Activated naive CD4-positive, alpha-beta T cell (primary cell): ENCODE measurements at places on chromosomes 4 and X.

DNA sequence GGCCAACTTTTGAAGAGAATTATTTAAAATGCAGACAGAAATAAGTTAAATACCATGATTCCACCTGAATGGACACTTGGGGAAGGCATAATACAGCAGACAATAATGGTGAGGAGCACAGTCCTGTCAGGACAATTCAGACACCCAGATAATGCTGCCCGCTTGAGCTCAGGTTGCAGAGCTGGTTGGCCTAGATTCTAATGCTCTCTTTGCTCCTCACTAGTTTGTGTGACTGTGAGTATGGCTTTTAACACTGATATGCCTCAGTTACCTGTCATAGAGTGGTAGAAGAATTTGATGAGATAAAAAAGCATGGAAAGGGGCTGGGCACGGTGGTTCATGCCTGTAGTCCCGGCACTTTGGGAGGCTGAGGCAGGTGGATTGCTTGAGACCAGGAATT is 62.1 kb downstream of the SH3KBP1 start:
- no peak for DNase-seq

DNA sequence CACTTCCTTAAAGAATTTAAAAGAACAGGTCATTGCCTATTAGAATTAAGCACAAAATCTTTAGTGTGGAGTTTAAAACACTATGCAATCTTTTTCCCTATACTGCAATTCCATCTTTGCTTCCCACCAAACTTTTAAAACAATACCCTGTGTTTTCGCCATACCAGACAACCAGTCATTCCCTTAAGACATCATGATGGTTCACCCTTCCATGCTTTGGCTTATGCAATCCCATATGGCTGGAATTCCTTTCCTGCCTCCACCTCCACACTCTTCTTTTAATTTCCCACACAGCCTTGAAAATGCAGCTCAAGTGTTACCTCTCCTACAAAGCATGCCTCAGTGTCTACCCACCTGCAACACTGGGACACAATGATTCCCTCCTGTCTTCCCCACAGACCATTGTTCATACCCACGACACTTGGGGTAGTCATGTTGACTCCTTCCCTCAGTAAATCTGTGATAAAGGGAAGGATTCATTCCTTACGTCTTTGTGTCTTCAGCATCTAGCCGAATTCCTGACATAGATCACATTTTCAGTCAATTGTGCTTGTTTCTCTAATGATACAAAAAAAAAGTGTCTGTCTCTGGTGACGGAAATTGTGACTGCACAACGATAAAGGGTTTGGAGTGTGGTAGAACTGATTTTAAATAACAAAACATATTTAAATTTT is 166.3 kb downstream of the FNIP2 start:
- no peak for DNase-seq

DNA sequence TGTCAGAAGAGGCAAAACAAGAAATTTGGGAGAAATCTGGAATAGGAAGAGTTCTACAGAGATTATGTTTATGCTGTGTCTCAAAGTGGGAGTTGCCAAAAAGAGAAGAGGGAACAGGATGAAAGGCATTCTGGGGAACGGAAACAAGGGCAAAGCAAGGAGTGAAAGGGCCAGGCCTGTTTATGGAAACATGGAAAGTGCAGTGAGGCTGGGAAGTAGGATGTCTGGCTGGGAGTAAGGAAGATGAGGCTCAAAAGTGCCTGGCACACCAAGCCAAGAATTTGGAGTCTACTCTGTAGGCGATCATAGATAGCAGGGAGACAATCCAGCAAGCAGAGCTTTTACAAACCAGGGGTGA is 1.8 kb upstream of the CUL4B start:
- DNase-seq: no peak

- DNase-seq: no peak
Observed at GRCh38 chr4:177718514-177718913, 276.3 kb upstream of the AGA start.

DNA sequence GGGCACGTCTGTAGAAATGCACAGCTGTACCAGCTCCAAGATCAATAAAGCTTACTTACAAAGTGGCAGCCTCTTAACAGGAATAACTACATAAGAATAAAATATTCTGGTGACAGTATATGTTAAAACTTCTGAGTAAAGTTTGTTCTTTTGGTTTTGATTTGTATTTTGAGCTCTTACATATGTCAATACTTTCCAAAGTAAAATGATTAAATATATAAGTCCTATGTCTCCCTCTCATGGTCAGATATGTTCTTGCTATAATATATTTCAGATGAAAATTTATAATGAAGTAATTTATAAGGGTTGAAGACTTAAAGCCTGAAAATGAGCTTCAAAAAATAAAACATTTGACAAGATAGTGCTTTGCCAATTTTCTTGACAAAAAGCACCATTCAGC is 254.4 kb downstream of the NPFFR2 start:
- DNase-seq: no peak

DNA sequence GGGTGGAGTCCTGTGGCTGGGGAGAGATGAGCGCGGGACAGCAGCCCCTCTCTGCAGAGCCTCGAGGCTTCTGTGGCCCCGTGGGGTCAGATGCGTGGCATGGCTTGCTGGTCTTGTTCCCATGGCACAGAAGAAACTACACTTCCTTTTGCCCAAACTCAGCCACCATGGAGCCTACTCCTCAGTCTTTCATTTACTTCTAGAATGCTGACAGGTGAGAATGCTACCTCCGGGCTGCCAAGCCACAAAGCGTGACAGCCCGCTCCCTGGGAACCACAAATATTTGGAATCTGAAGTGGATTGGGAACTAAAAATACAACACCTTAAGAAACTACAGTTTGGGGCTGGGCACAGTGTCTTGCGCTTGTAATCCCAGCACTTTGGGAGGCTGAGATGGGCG is 98.0 kb downstream of the TRAPPC11 start:
- DNase-seq: no peak

DNA sequence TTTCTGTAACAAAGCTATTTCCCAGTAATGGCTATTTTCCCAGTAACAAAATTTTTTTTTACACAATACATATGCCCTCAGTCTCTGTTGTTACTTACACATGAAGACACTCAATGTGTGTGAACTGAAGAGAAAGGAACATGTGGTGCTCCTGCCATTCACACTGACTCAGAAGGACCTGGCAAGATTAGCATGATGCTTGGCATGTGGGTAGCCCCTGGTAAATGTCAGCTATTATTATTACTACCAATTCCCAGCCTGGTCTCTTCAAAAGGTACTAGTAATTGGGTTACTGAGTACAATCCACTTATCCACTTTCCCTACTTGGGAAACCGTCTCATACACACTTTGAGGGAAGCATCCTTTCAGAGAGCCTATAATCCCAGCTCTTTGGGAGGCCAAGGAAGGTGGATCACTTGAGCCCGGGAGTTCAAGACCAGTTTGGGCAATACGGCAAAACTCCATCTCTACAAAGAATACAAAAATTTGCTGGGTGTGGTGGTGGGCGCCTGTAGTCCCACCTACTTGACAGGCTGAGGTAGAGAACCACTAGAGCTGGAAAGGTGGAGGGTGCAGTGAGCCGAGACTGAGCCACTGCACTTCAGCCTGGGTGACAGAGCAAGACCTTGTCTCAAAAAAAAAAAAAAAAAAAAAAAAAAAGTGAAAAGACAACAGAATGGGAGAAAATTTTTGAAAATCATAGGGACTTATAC is 14.6 kb downstream of the RBBP7 start:
- DNase-seq: no peak

- no peak for DNase-seq
Observed at GRCh38 chr4:73181231-73181630, 77.4 kb downstream of the ANKRD17 start.
